Sigmoid colon (tissue), 7 donors: ENCODE measurements at places on chromosomes 11 and 22. TPM values are rescaled to one million over a fixed set of nuclear protein-coding genes. Genes with fewer than 3 reads are reported as not detected.
A peak's percentile ranks its signal among the peaks of the same experiment; 100 is the strongest.

Gene WNT7B
- not detected for total RNA-seq

GRCh38 chr22:48920776-48921241 lies 906.9 kb downstream of the BRD1 start:
- peaks cover 11% of the 10 kb centered on the region for H3K27me3 ChIP-seq
- H3K4me3 ChIP-seq = no peak overlapping the region
- no peak overlapping the region for H3K27ac ChIP-seq
- peak; percentile 54 for DNase-seq
- no peaks in the 10 kb centered on the region for H3K4me1 ChIP-seq

GRCh38 chr22:49400136-49400940 lies 427.3 kb downstream of the BRD1 start:
- peak; percentile 56 for DNase-seq
- no peak overlapping the region for H3K4me3 ChIP-seq
- peaks cover 31% of the 10 kb centered on the region for H3K27me3 ChIP-seq

DNA sequence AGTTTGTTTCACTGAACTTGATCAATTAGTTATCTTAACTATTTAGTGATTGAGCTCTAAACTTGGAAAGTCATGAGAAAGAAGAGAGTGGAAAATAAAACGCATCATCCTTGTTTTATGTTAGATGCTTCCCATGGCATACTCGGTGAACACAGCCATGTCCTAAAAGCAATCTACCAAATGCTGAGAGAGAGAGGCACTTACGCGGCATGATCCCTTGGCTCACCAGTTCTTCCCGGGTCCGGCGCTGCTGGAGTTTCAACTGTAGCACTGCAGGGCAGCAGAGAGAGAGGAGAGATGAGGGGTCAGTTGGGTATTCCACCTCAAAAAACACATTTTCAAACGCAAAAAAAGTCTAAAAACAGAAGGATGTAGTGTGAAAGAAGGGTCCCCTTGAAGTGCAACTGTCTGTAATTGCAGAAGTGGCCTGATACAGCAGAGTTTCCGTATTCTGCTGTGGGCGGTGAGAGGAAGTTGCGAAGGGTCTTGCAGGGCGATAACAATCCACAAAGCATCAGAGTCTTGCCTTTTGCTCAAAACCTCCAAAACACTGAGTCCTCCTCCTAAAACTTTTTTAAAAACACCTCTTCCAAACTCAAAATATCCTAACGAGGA lies 92.7 kb downstream of the SGSM3 start:
- no peak overlapping the region for H3K27ac ChIP-seq
- H3K4me3 ChIP-seq = no peak overlapping the region
- no peaks in the 10 kb centered on the region for H3K4me1 ChIP-seq
- H3K36me3 ChIP-seq = no peaks in the 10 kb centered on the region
- DNase-seq = no peak
- H3K27me3 ChIP-seq = no peaks in the 10 kb centered on the region

- H3K4me1 ChIP-seq = peaks cover 13% of the 10 kb centered on the region
- peaks cover 22% of the 10 kb centered on the region for H3K36me3 ChIP-seq
- no peaks in the 10 kb centered on the region for H3K27me3 ChIP-seq
- no peak overlapping the region for H3K4me3 ChIP-seq
- H3K27ac ChIP-seq = peak overlapping the region; percentile 15
These were observed 57.8 kb downstream of the BRD1 start for GRCh38 chr22:49769691-49770546.

- no peaks in the 10 kb centered on the region for H3K36me3 ChIP-seq
- H3K27me3 ChIP-seq = no peaks in the 10 kb centered on the region
- DNase-seq = no peak
These were observed 12.2 kb upstream of the ANKK1 start for GRCh38 chr11:113375402-113375801.

DNA sequence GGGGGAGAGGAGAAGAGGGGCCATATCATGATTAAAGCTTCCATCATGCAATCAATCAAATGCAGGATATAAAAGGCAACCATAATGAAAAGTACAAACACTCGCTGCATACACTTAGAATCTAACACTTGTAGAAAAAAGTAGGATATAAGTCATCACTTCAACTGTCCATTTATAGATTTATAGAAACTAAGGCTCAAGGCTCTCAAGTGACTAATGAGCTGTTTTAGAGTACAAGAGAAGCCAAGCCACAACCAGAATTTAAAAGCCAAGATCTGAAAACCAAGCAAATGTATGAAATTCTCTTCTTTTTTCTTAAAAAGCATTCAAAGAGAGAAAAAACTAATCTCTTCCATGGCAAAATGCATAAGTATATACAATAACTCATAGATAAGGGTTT lies 160.2 kb upstream of the BLID start:
- H3K4me3 ChIP-seq = no peak overlapping the region
- no peaks in the 10 kb centered on the region for H3K4me1 ChIP-seq
- H3K36me3 ChIP-seq = no peaks in the 10 kb centered on the region
- no peaks in the 10 kb centered on the region for H3K27me3 ChIP-seq
- H3K27ac ChIP-seq = no peak overlapping the region

GRCh38 chr22:43007519-43008102 lies 7.3 kb downstream of the PACSIN2 start:
- H3K27ac ChIP-seq = no peak overlapping the region
- H3K4me1 ChIP-seq = peaks cover 73% of the 10 kb centered on the region
- H3K4me3 ChIP-seq = no peak overlapping the region
- DNase-seq = no peak
- H3K27me3 ChIP-seq = no peaks in the 10 kb centered on the region
- no peaks in the 10 kb centered on the region for H3K36me3 ChIP-seq

Gene PHLDB1
- total RNA-seq = 126 TPM

Gene JHY
- 8.9 TPM for total RNA-seq

Gene LRRC74B
- not detected for total RNA-seq

Gene APOL4
- total RNA-seq = 14.0 TPM

DNA sequence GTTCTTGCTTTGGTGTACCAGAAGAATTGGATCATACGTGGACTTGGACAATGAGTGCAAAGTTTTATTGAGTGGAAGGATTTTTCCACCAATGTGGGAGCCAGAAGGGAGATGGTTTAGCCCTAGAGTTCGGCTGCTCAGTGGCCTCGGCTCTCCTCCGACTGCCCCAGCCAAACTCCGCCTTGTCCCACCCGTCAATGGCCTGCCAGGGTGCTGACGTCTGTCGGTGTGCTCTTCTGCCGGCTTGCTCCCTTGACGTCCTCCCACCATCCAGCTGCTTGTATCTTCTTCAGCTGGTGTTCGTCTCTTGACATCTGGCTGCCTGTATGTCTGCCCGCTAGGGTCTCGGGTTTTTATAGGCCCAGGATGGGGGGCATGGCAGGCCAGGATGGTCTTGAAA lies 154.8 kb downstream of the APOL5 start:
- peak; percentile 76 for DNase-seq
- H3K4me1 ChIP-seq = peaks cover 41% of the 10 kb centered on the region
- no peaks in the 10 kb centered on the region for H3K27me3 ChIP-seq
- no peak overlapping the region for H3K27ac ChIP-seq
